ENCODE measurements at places on chromosomes 3 and 15.

DNA sequence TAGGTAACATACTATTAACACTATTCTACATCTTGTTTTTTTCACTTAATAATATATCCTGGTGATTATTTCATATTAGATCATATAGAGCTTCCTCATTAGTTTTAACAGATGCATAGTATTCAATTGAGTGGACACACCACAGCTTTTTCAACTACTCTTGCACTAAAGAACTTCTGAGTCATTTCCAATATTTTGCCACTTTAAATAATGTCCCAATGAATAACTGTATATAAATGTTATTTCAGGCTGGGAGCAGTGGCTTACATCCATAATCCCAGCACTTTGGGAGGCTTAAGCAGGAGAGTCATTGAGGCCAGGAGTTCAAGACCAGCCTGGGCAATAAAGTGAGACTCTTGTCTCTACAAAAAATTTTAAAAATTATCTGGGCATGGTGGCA is 26.9 kb downstream of the MAP1A start:
- H3K36me3 ChIP-seq: no peaks in the 10 kb centered on the region
- H3K4me1 ChIP-seq: no peaks in the 10 kb centered on the region

GRCh38 chr3:156747046-156747445 is 72.7 kb downstream of the TIPARP start:
- H3K36me3 ChIP-seq: no peaks in the 10 kb centered on the region
- DNase-seq: no peak
- H3K27me3 ChIP-seq: no peaks in the 10 kb centered on the region
- H3K4me3 ChIP-seq: no peak overlapping the region

GRCh38 chr3:71241981-71242560 is 341.5 kb downstream of the FOXP1 start:
- no peak overlapping the region for H3K27ac ChIP-seq
- H3K4me1 ChIP-seq: peaks cover 26% of the 10 kb centered on the region
- no peak for DNase-seq
- no peaks in the 10 kb centered on the region for H3K36me3 ChIP-seq
- H3K4me3 ChIP-seq: no peak overlapping the region
- no peaks in the 10 kb centered on the region for H3K27me3 ChIP-seq

DNA sequence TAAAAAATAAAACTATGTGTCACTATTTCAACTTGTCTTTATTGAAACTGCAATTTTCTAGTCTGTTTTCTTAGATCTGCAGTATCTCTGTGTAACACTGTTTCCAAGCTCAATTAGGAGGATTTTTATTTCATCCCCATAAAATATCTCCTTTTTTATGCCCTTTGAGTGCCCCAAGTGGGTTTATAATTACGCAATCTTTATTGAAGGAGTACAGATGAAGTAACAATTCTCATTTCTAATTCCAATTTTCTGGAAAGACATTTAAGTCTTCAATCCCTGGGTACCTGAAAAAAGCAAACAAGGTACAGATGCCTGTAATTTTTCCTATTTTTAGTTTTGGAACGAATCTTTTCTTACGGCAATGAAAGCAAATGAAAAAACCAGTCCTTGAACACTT is 61.3 kb downstream of the CYP19A1 start:
- H3K4me3 ChIP-seq: no peak overlapping the region
- H3K27me3 ChIP-seq: no peaks in the 10 kb centered on the region
- H3K27ac ChIP-seq: no peak overlapping the region
- H3K36me3 ChIP-seq: no peaks in the 10 kb centered on the region

GRCh38 chr3:144028798-144029411 is 57.3 kb downstream of the DIPK2A start:
- H3K27ac ChIP-seq: no peak overlapping the region
- H3K27me3 ChIP-seq: no peaks in the 10 kb centered on the region
- H3K4me1 ChIP-seq: peaks cover 5% of the 10 kb centered on the region
- H3K4me3 ChIP-seq: no peak overlapping the region
- DNase-seq: no peak

GRCh38 chr3:88444251-88444650 is 294.5 kb downstream of the C3orf38 start:
- no peaks in the 10 kb centered on the region for H3K27me3 ChIP-seq
- H3K4me3 ChIP-seq: no peak overlapping the region
- no peak for DNase-seq
- H3K4me1 ChIP-seq: no peaks in the 10 kb centered on the region

DNA sequence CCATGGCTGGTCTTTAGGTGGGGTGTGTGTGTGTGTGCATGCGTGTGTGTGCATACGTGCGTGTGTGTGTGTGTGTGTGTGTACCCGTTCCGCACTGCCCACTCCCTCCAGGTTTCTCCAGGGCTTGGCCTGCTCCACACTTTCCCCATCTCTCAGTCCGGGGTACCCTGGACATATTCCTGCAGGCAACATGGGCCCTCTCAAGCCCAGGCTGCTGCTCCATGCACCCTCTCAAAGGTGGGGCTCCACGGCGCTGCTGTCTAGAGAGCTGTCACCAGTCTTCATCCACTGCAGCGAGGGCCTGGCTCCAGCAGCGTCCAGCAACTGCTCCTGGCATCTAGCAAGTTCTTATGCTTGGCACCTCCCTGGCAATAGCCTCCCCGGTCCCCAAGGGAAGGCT is 86.1 kb downstream of the ATP10A start:
- H3K4me3 ChIP-seq: no peak overlapping the region
- no peaks in the 10 kb centered on the region for H3K4me1 ChIP-seq
- H3K36me3 ChIP-seq: no peaks in the 10 kb centered on the region
- no peak for DNase-seq
- no peak overlapping the region for H3K27ac ChIP-seq

DNA sequence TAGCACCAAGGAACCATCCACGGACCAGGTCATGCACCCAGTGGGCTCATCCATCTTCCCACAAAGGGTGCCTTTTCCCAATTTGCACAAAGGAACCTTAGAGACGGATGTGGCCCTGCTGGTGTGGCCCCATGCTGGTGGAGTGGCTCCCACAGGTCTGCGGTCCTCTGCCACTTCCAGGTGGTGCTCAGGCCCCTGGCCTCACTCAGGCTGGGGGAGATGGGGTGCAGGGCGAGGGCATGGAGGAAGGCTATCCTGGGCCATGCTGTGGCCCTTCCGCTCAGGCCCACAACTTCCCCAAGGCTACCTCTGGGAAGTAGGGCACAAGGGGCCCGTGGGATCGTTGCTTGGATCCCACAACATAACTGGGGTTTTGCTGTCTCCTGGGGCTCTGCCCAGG is 5.2 kb upstream of the SYNM start:
- H3K4me3 ChIP-seq: no peak overlapping the region
- no peaks in the 10 kb centered on the region for H3K27me3 ChIP-seq
- peaks cover 12% of the 10 kb centered on the region for H3K4me1 ChIP-seq
- no peak for DNase-seq
- H3K36me3 ChIP-seq: no peaks in the 10 kb centered on the region
